Fibroblast of skin of right biceps (primary cell): ENCODE measurements at places on chromosomes 1 and 21.

- no peak for DNase-seq
Observed at GRCh38 chr1:235134171-235134570, 5.5 kb upstream of the TOMM20 start.

- no peak for DNase-seq
Observed at GRCh38 chr1:182766881-182767645, 22.5 kb upstream of the NPL start.

GRCh38 chr1:221429264-221429663 lies 312.6 kb downstream of the DUSP10 start:
- peak; percentile 39 for DNase-seq

DNA sequence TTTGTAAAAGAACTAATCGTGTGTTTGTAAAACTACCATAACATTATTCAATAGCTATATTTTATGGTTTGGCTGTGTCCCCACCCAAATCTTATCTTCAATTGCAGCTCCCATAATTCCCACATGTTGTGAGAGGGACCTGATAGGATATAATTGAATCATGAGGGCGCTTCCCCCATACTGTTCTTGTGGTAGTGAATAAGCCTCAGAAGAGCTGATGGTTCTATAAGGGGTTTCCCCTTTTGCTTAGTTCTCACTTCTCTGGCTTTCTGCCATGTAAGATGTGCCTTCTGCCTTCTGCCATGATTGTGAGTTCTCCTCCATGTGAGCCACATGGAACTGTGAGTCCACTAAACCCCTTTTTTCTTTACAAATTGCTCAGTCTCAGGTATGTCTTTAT lies 1372.3 kb downstream of the AMY1C start:
- DNase-seq: no peak

GRCh38 chr1:185008838-185009237 lies 34.5 kb upstream of the NIBAN1 start:
- DNase-seq: no peak

GRCh38 chr1:172321451-172321850 lies 99.0 kb upstream of the C1orf105 start:
- DNase-seq: peak; percentile 83

DNA sequence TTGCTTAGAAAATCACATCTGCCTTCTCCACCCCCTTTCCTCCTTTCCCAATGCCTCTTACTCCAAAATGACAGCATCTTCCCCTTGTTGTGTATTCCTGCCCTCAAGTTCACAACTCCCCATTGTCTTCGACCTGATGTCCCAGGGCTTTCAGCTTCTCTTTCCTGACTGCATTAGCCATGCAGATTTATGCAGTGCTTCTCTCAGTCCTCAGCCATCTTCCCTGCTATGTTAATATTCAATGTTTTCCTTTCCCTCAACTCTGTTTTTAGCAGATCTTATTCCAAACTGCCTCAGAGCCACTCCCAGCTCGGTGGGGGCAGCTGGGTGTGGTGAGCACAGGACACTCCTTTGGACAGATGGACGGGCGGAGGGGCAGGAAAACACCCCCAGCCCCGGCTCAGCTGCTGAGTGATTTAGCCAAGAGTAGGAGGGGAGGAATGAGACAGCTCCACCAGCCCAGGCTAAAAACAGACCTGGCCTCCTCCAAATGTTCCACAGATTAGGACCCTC lies 71.0 kb downstream of the CD2 start:
- DNase-seq: no peak

GRCh38 chr1:236837897-236838296 lies 42.8 kb downstream of the MTR start:
- no peak for DNase-seq

DNA sequence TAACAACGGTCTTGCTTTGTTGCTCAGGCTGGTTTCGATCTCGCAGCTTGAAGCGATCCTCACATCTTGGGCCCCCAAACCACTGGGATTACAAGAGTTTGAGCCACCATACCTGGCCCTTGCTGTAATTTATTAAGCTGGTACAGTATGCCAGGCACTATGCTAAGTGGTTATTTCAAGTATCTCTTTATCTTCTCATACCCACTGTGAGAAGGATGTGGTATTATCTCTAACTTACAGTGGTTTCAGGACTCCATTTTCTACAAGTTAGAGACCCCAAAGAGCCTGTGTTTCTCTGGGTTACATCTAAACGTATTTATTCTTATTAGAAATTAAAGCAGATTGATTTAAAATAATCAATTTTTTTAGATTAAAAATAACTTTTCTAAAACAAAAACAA lies 8.1 kb upstream of the ST3GAL3 start:
- DNase-seq: no peak

GRCh38 chr21:33259428-33259827 lies 6.7 kb upstream of the IL10RB start:
- no peak for DNase-seq

DNA sequence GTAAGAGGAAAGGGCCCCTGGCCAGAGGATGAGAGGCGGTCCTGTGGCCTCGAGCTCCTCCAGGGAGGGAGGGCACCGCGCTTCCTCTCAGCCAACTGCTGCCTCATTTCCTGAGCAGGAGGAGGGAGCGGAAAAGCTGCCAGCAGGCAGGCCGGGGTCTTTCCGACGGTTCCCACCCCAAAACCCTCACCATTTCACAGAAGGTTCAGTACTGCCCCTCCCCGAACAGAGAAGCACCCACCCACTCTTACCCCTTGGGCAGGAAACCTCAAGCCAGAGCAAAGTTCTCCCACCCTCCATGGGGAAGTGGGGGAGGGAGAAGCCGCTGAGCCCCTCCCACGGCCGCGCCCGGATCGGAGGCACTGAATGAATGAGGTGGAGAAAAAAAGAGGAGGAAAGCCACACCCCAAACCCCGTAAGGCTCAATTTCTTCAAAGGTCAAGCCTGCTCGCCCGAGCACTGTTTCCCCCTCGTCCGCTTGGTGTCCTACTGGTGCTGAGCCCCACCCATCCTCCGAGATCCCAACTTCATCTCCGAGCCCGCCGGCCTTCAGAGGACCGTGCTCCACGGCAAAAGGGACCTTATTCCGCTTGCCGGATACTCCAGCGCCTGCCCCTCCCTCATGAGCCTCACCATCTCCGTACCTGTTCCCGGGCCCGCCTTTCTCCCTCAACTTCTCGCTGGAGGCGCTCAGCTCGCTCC lies 9.4 kb downstream of the TPM3 start:
- DNase-seq: peak; percentile 67

DNA sequence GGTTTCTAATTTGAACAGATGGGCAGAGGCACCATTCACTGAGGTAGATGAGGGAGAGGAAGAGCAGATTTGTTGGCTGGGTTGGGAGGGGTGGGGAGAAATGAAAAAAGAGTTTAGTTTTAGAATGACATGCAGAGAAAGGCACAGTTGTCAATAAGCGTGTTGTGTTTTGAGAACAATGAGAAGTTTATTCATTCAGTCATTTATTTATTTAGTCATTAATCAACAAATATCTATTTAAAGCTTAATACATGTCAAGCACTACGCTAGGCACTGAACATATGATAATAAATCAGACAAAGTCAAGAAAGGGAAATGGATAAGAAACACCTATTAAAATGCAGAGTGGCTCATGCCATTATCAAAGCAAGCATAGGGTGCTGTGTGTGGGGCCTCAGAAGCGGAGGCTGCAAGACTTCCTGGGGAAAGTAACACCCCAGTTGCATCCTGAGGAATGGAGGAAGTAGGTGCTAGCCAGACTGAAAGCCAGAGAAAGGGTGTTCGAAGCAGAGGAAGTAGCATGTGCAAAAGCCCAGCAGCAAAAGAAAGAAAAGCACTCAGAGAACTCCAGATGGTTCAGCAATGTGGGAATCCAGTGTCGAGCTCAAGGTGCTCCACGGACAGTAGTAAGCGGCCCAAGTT lies 114.1 kb downstream of the RNF220 start:
- DNase-seq: no peak

DNA sequence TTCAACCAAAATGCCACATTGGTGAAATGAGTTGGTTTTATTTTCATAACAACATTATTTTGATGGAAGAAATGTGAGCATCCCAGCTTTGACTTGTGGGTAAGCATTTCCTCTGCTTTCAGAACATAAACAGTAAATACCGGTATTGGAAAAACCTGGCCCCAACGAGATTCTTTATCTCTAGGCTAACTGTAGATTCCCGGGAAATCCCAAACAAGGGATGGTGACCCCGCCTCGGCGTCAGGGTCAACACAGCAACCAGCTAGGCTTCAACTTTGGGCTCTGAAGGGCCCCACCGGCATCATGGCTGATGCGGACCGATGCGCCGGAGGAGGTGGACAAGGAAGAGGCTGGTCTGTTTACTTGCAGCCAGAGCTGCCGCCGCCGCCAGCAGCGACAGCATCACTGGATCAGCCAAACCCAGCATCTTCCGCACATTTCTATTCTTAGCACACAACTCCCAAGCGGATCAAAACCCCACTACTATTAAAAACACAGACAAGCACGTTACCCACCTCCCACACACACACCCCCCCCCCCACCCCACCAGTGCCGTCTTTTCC lies 1.1 kb downstream of the AKT3 start:
- DNase-seq: peak; percentile 75

GRCh38 chr21:43716376-43717165 lies 2.4 kb upstream of the PDXK start:
- peak; percentile 23 for DNase-seq

- peak; percentile 47 for DNase-seq
Observed at GRCh38 chr1:26156285-26157038, 2.4 kb upstream of the FAM110D start.

DNA sequence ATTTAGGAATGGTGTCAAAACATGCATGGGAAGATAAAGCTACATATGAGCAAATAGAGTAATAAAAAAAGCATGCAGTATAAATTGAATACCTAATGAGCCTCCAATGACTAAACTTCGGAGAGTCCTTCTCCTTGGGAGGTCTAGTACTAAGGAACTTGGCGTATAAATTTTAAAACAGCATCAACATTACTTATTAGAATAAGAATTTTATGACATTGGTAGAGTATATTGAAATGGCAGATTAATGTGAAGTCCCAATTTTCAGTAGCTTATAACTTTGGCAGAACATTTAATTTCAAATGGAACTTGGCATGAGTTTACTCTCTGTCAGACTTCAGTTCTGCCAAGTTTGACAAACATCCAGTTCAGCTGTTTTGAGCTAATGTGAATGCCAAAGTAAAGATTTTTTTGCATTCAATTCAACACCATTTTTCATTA lies 104.7 kb upstream of the RGS18 start:
- peak; percentile 65 for DNase-seq

- peak; percentile 85 for DNase-seq
Observed at GRCh38 chr1:112904071-112904830, 51.7 kb downstream of the SLC16A1 start.

DNA sequence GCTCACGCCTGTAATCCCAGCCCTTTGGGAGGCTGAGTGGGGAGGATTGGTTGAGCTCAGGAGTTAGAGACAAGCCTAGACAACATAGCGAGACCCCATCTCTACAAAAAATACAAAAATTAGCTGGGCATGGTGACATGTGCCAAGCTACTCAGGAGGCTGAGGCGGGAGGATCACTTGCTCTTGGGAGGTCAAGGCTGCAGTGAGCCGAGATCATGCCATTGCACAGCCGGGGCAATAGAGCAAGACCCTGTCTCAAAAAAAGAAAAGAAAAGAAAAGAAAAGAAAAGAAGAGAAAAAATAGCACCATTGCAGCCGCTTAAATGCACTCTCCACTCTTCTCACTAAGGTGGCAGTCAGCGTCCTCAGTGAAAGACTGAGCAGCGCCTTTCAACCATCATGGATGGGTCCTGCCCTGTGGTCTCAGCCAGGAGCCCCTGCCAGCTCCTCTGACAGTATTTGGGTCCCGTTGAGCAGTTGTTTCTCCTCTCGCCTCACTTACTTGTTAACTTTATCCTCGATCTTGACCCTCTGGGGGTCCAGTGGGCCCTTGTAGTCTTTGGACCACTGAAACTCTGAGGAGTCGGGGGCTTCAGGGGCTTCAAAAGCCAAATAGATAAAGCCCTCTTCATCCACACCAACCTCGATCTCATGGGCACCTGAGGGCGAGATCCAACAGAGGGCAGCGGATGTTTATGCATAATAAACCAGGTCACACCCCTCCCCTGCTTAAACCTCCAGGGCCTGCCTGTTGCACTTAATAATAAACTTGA lies 36.9 kb downstream of the MYOM3 start:
- no peak for DNase-seq

DNA sequence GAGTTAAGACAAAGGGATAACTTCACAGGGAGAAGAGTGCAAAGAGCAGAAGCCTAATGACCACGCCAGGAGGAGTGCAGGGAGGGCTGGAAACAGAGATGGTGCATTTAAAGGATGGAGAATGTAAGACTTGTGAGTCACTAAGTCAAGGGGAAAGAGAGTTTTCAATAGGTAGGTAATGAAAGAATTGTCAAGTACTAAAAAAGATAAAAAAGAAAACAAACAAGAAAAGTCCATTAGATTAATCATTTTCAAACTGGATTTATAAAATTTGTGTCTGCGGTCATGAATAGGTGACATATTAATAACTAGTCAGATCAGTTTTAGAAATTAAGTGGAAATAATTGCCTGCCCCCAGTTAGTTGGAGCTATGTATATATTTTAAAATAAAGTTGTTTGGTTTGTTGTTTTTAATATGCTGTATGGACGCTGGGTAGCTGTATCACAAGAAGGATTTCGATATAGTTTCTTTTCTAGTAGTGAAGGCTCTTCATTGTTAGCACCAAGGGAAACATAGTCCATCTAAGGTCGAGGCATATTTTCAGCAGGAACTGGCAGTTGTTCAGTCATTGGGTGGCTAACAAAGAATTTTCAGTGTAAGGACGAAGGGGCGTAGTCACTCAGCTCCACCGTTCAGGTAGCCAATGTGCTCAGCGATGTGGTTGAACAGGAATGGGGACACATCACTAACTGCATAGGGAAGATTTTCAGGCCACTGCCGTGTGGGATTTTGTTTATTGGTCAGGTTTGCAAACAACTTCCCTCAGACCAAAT lies 203.0 kb downstream of the TGFB2 start:
- DNase-seq: no peak

GRCh38 chr21:36534656-36535055 lies 54.7 kb upstream of the CLDN14 start:
- no peak for DNase-seq

GRCh38 chr1:64245495-64245894 lies 42.1 kb downstream of the UBE2U start:
- no peak for DNase-seq

GRCh38 chr21:35048183-35048601 lies 910 bp downstream of the RUNX1 start:
- peak; percentile 29 for DNase-seq
